Glutamatergic neuron (in vitro differentiated cells): ENCODE measurements at places on chromosomes 5 and 9. TPM values are rescaled to one million over a fixed set of nuclear protein-coding genes. Genes with fewer than 3 reads are reported as not detected.

DNA sequence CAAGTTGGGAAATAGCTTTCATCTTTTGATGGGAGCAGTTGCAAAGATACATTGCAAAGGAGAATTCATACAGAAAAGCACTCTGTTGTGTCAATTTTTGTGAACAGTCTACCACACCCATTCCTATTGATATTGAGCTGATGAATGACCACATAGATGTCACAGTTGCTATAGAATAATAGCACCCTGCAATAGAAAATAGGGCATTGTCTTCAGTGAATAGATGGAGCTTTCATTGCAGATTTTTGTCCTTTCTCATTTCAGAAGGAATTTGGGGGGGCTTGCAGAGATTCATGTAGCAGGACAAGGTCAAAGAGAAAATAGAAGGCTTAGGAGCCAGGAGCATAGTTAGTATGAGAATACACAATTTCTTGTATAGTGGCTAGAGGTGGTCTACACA lies 237.9 kb downstream of the TMEM38B start:
- no peaks in the 10 kb centered on the region for H3K4me1 ChIP-seq
- peaks cover 4% of the 10 kb centered on the region for H3K36me3 ChIP-seq
- no peak overlapping the region for H3K27ac ChIP-seq
- no peak for DNase-seq
- no peaks in the 10 kb centered on the region for H3K27me3 ChIP-seq

GRCh38 chr5:39148983-39149534 lies 70.3 kb downstream of the FYB1 start:
- H3K27ac ChIP-seq = no peak overlapping the region
- no peak overlapping the region for H3K4me3 ChIP-seq
- no peak for DNase-seq
- no peaks in the 10 kb centered on the region for H3K36me3 ChIP-seq
- H3K27me3 ChIP-seq = no peaks in the 10 kb centered on the region

DNA sequence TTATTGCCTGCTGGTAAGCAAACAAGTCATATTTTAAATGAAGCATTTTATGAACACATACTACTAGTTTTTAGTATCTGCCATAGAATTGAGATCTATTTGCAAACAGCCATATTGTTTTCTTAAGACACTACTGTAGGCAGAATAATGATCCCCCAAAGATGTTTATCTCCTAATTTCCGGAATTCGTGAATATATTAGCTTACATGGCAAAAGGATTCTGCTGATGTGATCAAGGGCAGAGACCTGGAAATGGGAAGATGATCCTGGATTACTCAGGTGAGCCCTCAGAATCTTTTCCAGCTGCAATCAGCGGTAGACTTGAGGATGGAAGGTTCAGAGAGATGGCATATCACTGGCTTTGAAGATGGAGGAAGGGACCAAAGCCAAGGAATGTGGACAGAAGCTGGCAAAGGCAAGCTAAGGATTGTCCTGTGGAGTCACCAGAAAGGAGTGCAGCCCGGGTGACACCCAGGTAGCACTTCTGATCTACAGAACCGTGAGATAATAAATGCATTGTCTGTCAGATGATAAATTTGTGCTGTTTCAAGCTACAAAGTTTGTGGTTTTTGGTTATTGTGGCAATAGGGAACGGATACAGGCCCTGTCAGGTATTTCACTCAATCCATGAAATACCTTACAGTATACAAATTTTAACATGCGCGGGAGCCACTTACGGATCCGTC lies 1.0 kb upstream of the ERCC6L2 start:
- H3K4me1 ChIP-seq = peaks cover 7% of the 10 kb centered on the region
- H3K36me3 ChIP-seq = peaks cover 5% of the 10 kb centered on the region

DNA sequence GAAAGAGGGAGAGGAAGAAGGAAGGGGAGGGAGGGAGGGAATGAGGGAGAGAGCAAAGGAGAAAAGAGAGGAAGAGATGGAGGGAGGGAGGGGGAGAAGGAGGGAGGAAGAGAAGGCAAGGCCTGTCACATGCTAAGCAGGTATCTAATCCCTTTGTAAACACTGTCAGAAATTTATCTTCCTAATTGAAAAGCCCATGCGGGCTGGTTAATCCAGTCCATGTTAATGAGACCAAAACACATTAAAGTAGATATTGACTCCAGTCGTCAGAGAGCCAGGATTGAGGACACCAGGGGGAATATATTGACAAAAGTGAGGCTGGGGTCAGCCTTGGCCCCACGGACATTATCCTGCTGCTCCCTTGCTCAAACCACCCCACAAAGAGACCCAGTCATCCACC lies 37.4 kb upstream of the ALDH1B1 start:
- no peaks in the 10 kb centered on the region for H3K36me3 ChIP-seq
- H3K4me3 ChIP-seq = no peak overlapping the region
- H3K4me1 ChIP-seq = peaks cover 9% of the 10 kb centered on the region

The THBS4 gene
- total RNA-seq = 41.1 TPM

GRCh38 chr9:116358251-116358650 lies 204.7 kb downstream of the PAPPA start:
- H3K27ac ChIP-seq = no peak overlapping the region
- no peak overlapping the region for H3K4me3 ChIP-seq
- DNase-seq = no peak
- peaks cover 5% of the 10 kb centered on the region for H3K4me1 ChIP-seq

DNA sequence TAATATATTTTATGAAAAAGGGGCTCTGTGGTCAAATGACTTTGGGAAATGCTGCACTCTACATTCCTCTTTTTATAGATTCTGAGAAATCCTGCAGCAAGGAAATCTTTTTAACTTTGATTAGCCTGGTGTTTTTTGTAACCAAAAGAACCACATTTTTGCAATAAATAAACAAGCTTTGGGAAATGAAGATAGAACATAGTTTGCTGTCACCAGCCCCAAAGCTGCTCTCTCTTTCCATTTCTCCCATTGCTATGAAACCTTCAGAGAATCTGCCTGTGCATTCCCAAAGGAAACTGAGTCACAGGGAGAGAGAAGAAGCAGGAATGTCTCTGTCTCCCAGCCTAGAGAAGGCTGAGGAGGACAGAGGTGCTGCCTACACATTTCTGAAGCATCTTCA lies 59.0 kb downstream of the COL15A1 start:
- no peak for DNase-seq
- peaks cover 13% of the 10 kb centered on the region for H3K36me3 ChIP-seq
- peaks cover 10% of the 10 kb centered on the region for H3K27me3 ChIP-seq
- H3K4me3 ChIP-seq = no peak overlapping the region
- H3K27ac ChIP-seq = no peak overlapping the region

GRCh38 chr5:4953576-4953975 lies 186.6 kb upstream of the ADAMTS16 start:
- no peaks in the 10 kb centered on the region for H3K36me3 ChIP-seq
- peak overlapping the region; percentile 34 for H3K4me3 ChIP-seq
- H3K27me3 ChIP-seq = peaks cover 2% of the 10 kb centered on the region

- no peaks in the 10 kb centered on the region for H3K36me3 ChIP-seq
- no peak overlapping the region for H3K27ac ChIP-seq
- no peak for DNase-seq
- H3K27me3 ChIP-seq = no peaks in the 10 kb centered on the region
- H3K4me1 ChIP-seq = no peaks in the 10 kb centered on the region
These were observed 52.3 kb upstream of the ZSWIM6 start for GRCh38 chr5:61279725-61280124.

GRCh38 chr5:104540448-104540847 lies 977.9 kb upstream of the NUDT12 start:
- H3K4me3 ChIP-seq = no peak overlapping the region
- no peaks in the 10 kb centered on the region for H3K4me1 ChIP-seq
- no peak overlapping the region for H3K27ac ChIP-seq
- H3K27me3 ChIP-seq = no peaks in the 10 kb centered on the region
- no peaks in the 10 kb centered on the region for H3K36me3 ChIP-seq

DNA sequence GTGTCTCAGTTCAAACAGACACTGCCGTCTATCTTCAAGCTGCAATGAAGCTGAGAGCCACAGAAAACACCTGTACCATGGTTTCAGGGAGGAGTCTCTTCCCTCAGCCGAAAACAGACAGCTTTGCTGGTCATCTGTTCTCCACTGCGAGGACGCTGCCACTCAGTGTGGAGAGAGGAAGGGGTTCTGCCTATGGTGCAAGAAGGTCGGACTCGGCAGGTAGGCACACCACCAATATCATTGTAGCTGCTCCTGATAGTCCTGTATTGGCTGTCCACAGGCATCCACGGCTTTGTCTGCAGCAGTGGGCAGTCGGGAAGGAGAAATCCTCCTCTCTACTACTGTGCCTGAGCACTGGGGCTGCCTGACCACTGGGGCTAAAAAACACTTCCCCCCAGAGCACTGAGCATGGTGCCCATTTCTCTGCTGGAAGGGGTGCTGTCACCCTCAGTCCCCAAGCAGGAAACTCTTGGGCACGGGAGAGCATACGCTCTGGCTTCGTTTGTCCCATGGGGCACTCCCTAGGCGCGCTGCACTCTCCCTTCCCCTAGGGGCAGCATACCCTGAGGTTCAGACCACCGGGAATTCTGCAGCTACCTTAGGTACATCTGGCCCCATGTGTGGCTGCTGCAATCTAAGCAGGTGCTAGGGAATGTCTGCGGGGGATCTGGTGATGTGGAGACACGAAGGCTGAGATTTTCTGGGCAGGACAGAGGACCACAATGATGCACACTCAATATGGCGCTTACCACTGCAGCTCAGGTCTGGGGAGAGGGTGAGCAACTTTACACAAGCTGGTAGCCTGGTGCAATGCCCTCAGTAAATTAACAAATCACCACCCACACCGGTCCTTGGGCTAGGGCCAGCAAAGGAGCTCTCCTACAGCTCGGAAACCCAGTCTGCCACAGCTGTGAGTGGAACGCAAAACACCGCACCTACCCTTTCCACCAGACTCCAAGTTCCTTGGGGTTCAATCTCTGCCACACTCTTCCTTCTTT lies 880.9 kb upstream of the SEMA6A start:
- no peak overlapping the region for H3K4me3 ChIP-seq
- no peak overlapping the region for H3K27ac ChIP-seq
- peaks cover 2% of the 10 kb centered on the region for H3K27me3 ChIP-seq
- H3K4me1 ChIP-seq = no peaks in the 10 kb centered on the region
- peaks cover 5% of the 10 kb centered on the region for H3K36me3 ChIP-seq
- no peak for DNase-seq

DNA sequence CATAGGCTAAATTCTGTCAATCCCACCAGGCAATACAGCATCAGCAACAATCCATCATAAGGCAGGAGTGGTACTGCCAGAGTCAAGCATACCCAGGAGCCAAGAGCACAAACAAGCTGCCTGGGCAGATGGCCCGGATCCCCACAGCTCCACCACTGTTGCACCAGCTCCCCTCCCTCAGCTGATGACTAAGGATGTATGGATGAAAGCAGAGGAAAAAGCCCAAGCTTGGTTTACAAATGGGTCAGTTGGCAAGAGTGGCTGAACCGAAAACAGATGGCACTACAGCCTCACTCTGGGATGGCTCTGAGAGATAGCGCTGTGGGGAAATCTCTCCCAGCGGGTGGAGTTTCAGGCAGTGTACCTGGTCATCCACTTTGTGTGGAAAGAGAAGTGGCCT lies 29.4 kb downstream of the DROSHA start:
- peaks cover 9% of the 10 kb centered on the region for H3K36me3 ChIP-seq
- peak overlapping the region; percentile 36 for H3K27ac ChIP-seq
- H3K4me1 ChIP-seq = peaks cover 4% of the 10 kb centered on the region

The FCN2 gene
- not detected for total RNA-seq

GRCh38 chr5:151741678-151742423 lies 16.6 kb downstream of the ATOX1 start:
- H3K27ac ChIP-seq = no peak overlapping the region
- peaks cover 7% of the 10 kb centered on the region for H3K4me1 ChIP-seq
- H3K36me3 ChIP-seq = no peaks in the 10 kb centered on the region
- H3K27me3 ChIP-seq = no peaks in the 10 kb centered on the region
- no peak overlapping the region for H3K4me3 ChIP-seq

The TAF11L5 gene
- 0.83 TPM for total RNA-seq

The SGCD gene
- 0.20 TPM for total RNA-seq

The QSOX2 gene
- 21.2 TPM for total RNA-seq

The MOB3B gene
- 1.8 TPM for total RNA-seq

The LCN1 gene
- not detected for total RNA-seq

The SH3RF2 gene
- total RNA-seq = not detected

- H3K27ac ChIP-seq = no peak overlapping the region
- H3K27me3 ChIP-seq = no peaks in the 10 kb centered on the region
- DNase-seq = no peak
- no peaks in the 10 kb centered on the region for H3K36me3 ChIP-seq
These were observed 116.0 kb downstream of the UNC13B start for GRCh38 chr9:35277628-35278359.

DNA sequence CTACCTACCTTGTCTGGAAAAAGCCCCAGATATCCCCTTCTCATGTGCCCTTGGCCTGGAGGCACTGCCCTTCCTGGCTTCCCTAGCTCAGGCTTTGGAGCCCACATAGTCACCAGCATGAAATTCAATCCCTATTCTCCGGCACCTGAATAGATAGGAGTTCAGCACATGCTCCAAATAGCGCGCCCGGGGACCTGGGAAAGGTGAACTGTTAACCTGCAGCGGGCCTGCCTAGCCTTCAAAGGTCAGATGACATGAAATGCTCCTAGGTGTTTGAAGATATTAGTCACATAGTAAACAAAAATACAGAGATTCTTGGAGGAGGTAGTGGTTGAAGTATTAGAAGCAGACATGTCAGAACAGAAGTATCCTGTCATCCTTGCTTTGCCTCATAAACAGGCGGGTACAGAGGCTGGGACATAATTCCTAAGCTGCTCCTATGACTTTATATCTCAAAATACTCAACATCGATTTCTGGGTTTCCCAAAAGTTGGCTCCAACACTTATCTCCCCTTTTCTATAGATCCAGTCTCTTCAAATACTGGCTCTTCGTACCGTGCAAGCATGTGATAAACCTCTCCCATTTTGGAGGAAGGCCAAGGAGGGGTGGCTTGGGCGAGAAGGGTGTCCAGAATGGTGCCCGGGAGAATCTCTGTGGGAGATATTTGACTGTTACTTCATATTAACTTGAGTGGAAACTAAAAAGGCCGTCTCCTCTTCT lies 88.0 kb upstream of the ANKH start:
- DNase-seq = no peak
- no peaks in the 10 kb centered on the region for H3K36me3 ChIP-seq
- H3K4me1 ChIP-seq = peaks cover 10% of the 10 kb centered on the region
- H3K4me3 ChIP-seq = no peak overlapping the region
- no peaks in the 10 kb centered on the region for H3K27me3 ChIP-seq

DNA sequence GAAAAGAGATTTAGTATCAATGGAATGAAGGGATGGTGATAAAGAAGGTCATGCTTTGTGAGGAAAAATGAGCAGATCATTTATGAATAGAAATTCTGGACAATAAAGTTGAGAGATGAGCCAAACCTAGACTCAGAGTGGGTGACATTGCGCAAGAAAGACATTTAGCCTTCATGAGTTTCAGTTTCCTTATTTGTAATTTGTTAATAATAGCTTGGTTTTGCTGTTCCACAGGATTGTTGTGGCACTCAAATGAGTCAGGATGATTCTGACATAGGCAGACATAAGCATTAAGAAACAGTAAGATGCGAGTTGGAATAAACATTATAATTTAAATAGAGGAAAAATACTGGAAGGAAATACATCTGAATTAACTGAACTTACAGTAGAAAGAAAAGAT lies 34.8 kb downstream of the ITGA2 start:
- no peaks in the 10 kb centered on the region for H3K4me1 ChIP-seq
- no peak overlapping the region for H3K27ac ChIP-seq
- DNase-seq = no peak
- no peaks in the 10 kb centered on the region for H3K36me3 ChIP-seq
